ENCODE measurements at places on chromosomes 2 and 18. TPM values are rescaled to one million over a fixed set of nuclear protein-coding genes. Genes with fewer than 3 reads are reported as not detected.

GALR1 gene
- not detected for total RNA-seq

GRCh38 chr2:53442093-53442492 is 325.5 kb upstream of the CHAC2 start:
- H3K36me3 ChIP-seq, result no peaks in the 10 kb centered on the region
- H3K27ac ChIP-seq, result no peak overlapping the region

DNA sequence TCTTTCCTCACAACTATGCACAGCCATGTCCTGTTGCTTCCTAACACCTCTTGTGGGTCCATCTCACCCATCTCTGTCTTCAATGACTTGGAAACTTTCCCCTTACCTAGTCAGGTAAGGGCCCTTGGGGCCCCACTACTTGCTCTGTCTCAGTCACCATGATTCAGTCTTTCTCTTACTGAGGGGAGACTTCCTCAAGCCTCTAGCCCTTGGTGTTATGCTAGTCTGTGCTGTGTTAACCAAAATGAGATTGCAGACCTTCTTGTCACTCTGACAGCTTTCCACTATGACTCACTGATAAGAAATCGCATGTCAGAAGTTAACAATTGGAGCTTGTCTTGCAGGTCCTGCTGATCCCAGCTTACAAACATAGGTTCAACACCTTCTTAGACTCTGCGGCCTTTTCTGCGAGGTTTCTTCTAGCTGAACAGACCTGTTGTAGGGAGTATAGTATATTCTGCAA is 65.3 kb downstream of the WDR75 start:
- peaks cover 10% of the 10 kb centered on the region for H3K4me1 ChIP-seq
- H3K27ac ChIP-seq, result no peak overlapping the region
- no peak overlapping the region for H3K4me3 ChIP-seq
- H3K27me3 ChIP-seq, result peaks cover under 1% of the 10 kb centered on the region

DNA sequence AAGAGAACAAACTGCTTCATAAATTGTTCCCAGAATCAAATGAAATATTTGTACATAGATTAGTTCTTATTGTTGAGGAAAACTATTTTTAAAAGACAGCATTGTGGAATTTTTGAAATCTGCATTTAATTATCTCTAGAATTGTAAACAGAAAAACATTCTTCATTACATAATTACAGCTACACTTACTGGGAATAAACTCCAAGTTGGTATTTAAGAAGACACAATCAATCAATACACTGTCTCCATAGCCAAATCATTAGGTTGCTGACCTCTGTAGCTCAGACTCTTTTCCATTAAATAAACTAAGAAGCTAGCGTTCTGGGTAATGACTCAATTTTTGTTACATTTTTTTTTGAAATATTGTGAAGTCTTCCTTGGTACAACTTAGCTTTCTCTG is 70.2 kb upstream of the PIEZO2 start:
- H3K4me1 ChIP-seq, result no peaks in the 10 kb centered on the region
- no peak for DNase-seq
- no peaks in the 10 kb centered on the region for H3K36me3 ChIP-seq

DNMT3A gene
- 79.8 TPM for total RNA-seq

- no peak overlapping the region for H3K27ac ChIP-seq
- H3K4me1 ChIP-seq, result no peaks in the 10 kb centered on the region
- no peaks in the 10 kb centered on the region for H3K27me3 ChIP-seq
- no peak for DNase-seq
These were observed 505.4 kb upstream of the PIK3C3 start for GRCh38 chr18:41449612-41450011.

DNA sequence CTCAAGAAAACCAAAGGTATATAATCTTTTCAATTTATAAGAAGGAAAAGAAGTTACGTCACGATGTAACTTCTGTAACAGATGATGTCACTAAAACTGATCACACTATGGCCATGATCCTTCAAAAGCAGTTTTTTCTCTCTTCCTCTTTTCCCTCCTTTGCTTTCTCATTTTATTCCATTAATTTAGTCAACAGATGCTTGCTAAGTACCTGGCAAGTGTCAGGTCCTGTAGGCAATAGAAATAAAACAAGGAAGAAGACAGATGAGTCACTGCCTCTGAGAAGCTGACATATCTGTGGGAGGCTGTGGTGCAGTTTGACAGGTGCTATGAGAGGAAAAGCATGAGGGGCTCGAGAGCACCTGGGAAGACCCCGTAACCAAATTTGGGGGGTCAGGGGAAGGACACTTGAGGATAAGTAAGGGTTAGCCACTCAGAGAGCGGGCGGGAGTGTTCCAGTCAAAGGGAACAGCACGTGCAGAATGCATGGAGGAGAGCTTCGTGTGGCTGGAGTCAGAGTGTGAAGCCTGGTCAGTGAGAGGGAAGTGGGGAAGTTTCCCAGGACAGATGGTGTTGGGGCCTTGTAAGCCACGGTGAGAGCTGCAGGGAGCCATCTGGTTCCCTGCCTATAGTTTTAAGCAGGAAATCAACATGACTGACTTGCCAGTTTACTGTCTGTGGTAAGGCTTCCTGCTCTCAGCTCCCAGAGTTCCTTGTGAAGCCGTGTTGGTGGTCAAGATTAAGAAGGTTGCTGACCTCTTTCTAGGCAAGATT is 198.8 kb upstream of the FOSL2 start:
- peaks cover 15% of the 10 kb centered on the region for H3K4me1 ChIP-seq
- peaks cover 13% of the 10 kb centered on the region for H3K36me3 ChIP-seq
- DNase-seq, result no peak
- H3K27me3 ChIP-seq, result no peaks in the 10 kb centered on the region

Data from activated CD8-positive, alpha-beta T cell treated with anti-CD3 and anti-CD28 coated beads, Interleukin-2, amount 10 ng/mL, durations not matched to agents 7 days and 5 days (primary cell).